Vein endothelial cell (primary cell): ENCODE measurements at places on chromosomes 16 and 17. TPM values are rescaled to one million over a fixed set of nuclear protein-coding genes. Genes with fewer than 3 reads are reported as not detected.

The PAQR4 gene
- 11.8 and 13.9 TPM in 2 replicates for total RNA-seq

The TRIM72 gene
- under 0.01 TPM in 1 of 2 replicates, not detected in the other for total RNA-seq

The TPSAB1 gene
- total RNA-seq: not detected in 2 replicates

The SYNGR3 gene
- total RNA-seq: 1.9 and 6.9 TPM in 2 replicates

The TBC1D3G gene
- 0.86 TPM in 1 of 2 replicates, not detected in the other for total RNA-seq

The CACNG4 gene
- total RNA-seq: not detected in 2 replicates

The GPRC5B gene
- total RNA-seq: 23.1 and 24.8 TPM in 2 replicates

The C17orf67 gene
- 1.6 and 2.0 TPM in 2 replicates for total RNA-seq

The GGT6 gene
- total RNA-seq: not detected in 2 replicates

The MYH2 gene
- not detected in 2 replicates for total RNA-seq

The KIF2B gene
- total RNA-seq: not detected in 2 replicates

The CACNG3 gene
- not detected in 2 replicates for total RNA-seq

The FBXW10 gene
- total RNA-seq: under 0.01 TPM in 1 of 2 replicates, not detected in the other

The HSF4 gene
- 1.3 and 1.6 TPM in 2 replicates for total RNA-seq

The KRTAP1-5 gene
- not detected in 2 replicates for total RNA-seq

The TBC1D3B gene
- total RNA-seq: 0.86 TPM in 1 of 2 replicates, not detected in the other

The LRRC37A3 gene
- 8.5 and 10.6 TPM in 2 replicates for total RNA-seq
